ENCODE measurements at places on chromosomes 16 and 17.

GRCh38 chr16:64880994-64881393, 240.9 kb downstream of the CDH11 start:
- DNase-seq: no peak

GRCh38 chr16:84947996-84948850, 63.1 kb downstream of the ZDHHC7 start:
- DNase-seq: no peak

DNA sequence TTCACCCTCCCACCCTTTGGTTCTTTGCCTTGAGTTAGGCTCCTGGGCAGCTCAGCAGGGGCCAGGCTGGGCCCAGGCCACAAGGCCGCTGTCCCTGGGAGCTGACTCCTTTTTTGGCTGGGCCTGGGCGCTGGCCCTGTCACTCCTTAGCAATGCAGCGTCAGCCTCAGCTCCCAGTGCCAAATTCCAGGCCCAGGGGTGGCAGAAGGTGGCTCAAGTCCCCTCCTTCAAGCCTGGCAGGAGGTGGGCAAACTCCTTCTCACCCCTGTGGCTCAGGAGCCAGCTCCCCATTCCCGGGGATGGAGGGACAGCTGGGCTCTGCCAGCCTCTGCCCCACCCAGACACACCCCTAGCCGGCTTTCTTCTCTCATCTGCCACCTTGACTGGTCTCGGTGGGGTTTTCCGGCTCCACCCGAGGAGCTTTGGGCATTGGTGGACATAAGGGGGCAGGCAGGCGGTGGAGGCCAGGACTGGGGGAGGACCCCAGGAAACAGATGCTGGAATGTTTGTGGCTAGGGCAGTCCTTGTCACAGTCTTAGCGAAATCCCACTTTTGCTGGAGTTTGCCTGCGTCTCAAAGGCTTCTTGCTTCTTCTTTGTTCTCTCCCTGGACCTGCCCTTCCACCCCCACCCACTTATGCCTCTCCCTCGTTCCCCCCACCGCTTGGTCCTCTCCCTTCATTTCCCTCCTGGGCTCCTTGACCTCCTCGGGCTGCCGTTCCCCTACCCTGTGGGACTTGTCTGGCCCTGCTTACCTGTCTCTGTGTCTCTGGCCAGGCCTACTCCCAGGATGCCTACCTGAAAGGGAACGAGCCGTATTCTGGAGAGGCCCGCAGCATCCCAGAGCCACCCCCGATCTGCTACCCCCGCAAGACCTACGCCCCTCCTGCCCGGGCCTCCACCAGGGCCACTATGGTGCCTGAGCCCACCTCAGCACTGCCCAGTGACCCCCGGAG, 37.4 kb downstream of the ARHGAP23 start:
- no peak for DNase-seq

DNA sequence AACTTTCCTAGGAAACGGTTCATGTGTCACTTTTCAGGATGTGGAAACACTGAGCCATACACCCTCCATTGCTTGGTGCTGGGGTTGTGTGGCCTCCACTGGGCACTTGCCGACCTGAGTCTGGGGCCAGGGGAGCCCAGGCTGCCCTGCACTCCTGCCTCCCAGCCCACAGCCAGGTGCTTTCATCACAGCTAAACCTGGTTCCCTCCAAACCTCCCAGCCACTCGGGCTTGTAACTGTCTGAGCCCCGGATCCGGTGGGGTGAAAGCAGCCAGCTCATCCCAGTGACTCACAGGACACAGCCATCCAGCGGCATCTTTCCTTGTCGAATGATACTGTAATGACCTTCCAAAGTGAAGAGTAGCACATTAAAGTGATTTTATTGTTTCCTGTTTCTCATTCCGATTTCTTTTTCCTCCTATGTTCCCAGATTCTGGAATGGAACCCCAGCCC, 19.8 kb downstream of the CARHSP1 start:
- DNase-seq: no peak

DNA sequence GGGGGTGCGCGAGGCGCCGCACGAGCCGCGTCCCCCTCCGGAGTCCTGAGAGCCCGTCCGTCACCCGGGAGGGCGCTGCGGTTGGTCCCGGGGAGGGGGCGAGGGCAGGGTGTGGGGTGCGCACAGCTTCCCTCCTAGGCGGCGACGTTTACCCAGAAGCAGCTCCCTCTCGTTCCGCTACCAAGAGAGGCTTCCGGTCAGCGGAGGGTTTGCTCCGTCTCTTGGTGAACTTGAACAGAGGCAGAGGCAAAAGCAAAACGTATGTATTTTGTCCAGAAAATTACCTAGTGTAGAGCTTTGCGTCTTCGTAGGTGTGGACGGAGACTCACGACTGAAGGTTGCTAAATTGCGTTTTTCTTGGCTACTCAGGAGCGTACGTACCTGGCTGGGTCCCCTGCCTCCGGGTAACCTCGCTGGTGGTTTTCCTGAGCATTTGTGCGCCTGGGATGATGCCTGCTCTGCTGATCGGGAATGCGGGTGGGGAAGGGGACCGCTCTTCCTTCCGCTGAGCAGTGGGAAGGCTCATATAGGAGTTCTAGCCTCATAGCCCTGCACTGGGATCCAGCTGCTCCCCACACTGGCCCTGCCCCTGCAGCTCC, 833 bp downstream of the WSCD1 start:
- no peak for DNase-seq

DNA sequence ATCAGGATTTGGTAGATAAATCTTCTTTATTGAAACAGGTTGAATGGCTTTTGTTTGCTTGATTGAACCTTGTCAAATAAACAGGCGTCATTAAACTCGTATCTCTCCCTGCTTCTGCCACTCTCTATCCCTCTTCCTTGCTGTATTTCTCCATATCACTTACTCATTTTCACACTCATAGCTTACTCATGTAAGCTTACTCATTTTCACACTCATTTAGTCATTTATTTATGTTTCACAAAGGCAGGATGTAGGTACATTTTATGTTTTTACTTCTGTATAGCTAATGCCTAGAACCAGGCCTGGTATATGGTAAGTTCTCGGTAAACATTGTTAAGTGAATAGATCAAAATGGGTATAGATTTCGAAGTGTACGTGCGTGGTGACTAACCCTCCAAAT, 450.0 kb downstream of the PMP22 start:
- DNase-seq: no peak

- DNase-seq: no peak
Observed at GRCh38 chr17:76905836-76906235, 37.6 kb downstream of the MGAT5B start.

- DNase-seq: no peak
Observed at GRCh38 chr17:78838574-78839005, 2.0 kb downstream of the USP36 start.

- DNase-seq: no peak
Observed at GRCh38 chr16:24525970-24526559, 13.3 kb upstream of the RBBP6 start.
